ENCODE measurements at places on chromosomes 12 and 14.

GRCh38 chr12:6551063-6551461 lies 4.8 kb downstream of the IFFO1 start:
- no peak for DNase-seq

DNA sequence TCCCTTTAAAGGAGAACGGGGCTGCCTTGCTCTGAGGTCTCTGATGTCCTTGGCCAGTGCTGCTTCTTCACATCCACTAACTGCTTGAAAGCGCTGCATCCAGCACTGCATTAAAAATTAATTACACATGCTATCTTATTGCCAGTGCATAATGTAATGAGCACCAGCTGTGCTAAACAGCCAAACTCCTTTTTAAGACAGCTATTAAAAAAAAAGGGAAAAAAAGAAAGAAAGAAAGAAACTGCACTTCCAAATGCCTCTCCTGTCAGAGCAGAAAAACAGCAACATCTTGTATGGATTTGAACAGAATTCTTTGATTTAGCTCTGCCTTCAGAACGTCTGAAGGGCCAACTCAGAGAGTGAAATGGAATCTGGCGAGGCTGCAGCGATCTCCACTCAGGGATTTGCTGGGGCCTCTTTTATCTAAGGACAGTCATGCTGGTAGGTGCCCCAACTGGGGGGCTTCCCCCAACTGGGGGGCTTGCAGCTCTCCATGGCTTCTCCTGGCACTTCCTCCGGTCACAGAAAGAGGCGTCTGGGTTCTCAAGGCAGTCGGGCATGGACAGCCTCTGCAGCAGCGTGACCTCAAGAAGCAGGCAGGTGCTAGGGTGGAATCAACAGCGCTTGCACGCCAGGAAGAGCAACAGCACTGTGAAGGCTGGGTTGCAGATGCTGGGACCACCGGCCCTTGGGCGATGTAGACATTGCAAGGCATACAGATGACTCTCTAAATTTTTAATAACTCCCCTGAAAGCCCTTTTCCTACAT lies 46.4 kb downstream of the BCL11B start:
- DNase-seq = no peak

- DNase-seq = no peak
These were observed 8.6 kb downstream of the NANOG start for GRCh38 chr12:7797698-7798398.

DNA sequence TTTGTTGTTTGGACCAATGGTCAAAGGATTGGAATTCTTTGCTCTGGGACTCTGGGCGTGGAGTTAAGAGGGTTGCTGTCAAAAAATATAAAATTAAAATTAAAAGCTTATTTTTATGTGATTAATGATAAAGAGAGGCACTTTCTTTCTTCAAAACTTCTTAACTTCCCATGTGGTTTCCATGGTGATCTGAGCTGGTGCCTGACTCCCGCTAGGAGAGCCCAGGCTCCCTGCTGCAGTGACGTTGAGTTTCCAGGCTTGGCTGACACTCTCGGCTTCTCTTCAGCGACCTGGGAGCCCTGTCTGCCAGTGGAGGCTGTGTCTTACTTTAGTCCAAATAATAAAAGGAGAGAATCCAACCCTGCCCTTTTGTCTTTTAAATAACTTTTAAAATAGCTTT lies 84.4 kb downstream of the GALC start:
- DNase-seq = no peak

- DNase-seq = no peak
These were observed 504.7 kb upstream of the MIS18BP1 start for GRCh38 chr14:45757655-45758054.

DNA sequence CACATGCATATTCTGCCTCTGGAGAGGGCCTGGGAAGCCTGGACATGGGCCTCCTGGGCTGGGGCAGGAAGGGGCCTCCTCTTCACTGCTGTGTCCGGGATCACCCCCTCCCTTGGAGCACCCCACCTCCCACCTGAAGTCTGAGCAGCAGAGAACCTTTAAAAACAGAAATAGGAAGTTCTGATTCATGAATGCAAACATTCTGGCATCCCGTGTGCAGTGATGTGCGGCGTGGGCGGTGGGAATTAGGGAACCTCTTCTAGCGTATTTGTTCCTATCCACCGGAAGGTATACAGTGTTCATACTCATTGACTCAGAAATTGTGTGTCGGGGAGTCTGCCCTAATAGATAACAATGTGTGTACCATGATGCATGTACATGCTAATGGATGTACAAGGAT lies 46.2 kb downstream of the C14orf132 start:
- DNase-seq = no peak

DNA sequence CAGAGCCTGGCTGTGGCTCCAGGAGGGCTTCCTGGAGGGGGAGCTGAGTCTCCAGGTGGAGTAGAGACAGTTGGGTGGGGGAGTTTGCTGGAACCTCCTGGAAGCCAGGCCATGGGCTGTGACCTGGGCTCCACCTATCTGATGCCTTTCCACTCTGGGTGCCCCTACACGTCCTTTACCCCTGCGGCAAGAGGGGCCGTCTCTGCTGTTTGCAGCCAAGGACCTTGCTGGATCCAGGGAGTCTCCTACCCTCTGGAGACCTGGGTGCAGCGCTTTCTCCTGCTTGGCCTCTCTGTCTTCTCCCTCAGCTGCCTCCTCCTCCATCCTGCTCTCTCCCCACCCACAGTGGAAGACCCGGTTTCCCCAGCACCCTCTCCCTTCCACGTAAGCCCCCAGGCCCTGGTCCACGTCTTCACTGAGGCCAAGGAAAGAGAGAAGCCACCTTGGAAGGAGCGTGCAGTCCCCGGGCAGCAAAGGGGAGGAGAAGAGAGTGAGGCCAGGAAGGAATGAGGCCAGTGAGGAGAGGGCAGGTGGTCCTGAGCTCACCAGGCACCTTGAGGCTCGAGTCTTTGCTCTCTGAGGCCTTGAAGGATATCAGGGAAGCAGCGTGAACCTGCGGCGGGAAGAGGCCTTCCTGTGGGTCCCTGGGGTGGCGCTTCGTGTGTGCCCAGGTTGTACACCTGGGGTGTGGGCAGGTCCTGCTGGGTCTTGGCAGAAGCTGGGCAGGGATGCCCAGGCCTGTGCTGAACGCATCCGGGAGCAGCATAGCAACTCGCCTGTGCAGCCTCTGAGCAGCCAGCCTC lies 294.3 kb upstream of the RTL1 start:
- DNase-seq = no peak

DNA sequence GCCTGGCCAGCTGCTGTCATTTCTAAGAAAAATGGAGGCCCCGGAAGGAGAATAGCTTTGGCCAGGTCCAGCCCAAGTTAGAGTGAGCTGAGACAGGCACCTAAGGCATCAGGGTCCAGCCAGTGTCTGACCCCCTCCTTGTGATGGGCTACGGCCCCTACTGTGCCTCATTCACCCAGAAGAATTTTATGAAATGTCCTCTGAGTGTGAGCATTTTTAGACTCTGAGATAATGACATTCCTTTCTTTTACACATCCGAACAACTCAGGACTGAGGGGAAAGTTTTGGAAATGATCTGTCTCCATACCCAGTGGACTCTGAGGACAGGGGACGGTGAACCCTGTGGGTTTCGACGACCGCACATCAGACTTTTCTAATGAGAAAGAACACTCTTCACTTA lies 50.4 kb downstream of the SLC24A4 start:
- no peak for DNase-seq

GRCh38 chr12:53961025-53961761 lies 6.5 kb downstream of the HOXC12 start:
- no peak for DNase-seq

DNA sequence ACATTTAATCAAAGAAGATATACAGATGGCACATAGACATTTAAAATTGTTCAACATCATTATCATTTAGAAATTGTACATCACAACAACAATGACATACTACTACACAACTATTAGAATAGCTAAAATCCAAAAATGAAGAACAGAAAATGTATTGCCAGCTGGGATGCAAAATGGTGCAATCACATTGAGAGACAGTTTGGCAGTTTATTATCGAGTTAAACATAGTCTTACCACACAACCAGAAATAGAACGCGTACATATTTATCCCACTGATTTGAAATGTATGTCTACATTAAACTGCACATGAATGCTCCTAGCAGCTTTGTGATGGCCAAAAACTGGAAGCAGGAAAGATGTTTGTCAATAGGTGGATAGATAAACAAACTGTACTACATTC lies 791.5 kb upstream of the MGAT4C start:
- DNase-seq = no peak

DNA sequence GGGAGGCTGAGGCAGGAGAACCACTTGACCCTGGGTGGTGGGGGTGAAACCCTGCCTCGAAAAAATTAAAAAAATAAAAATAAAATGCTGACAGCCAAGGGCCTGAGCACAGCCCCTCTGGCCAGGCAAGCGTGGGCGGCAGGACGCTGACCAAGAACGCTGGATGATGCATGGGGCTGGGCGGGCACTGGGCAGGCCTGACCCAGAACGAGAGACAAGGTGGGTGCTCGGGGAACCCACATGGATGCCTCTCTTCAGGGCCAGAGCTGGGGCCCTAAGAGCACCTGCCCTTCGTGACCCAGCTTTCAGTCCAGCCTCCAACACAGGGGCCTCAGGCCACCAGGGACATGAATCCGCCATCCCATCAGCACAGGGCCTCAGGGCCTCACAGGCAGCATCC lies 11.3 kb downstream of the GALNT9 start:
- no peak for DNase-seq

- no peak for DNase-seq
These were observed 144.5 kb downstream of the EPS8 start for GRCh38 chr12:15644700-15645099.

- DNase-seq = no peak
These were observed 78.9 kb downstream of the EMP1 start for GRCh38 chr12:13275241-13276085.

GRCh38 chr14:69619012-69619411 lies 7.6 kb downstream of the SUSD6 start:
- DNase-seq = no peak

GRCh38 chr14:106107703-106108102 lies 581.3 kb downstream of the TMEM121 start:
- DNase-seq = no peak

- no peak for DNase-seq
These were observed 8.5 kb downstream of the RARG start for GRCh38 chr12:53223389-53224060.

- DNase-seq = no peak
These were observed 884.3 kb downstream of the GALC start for GRCh38 chr14:87108726-87109125.

DNA sequence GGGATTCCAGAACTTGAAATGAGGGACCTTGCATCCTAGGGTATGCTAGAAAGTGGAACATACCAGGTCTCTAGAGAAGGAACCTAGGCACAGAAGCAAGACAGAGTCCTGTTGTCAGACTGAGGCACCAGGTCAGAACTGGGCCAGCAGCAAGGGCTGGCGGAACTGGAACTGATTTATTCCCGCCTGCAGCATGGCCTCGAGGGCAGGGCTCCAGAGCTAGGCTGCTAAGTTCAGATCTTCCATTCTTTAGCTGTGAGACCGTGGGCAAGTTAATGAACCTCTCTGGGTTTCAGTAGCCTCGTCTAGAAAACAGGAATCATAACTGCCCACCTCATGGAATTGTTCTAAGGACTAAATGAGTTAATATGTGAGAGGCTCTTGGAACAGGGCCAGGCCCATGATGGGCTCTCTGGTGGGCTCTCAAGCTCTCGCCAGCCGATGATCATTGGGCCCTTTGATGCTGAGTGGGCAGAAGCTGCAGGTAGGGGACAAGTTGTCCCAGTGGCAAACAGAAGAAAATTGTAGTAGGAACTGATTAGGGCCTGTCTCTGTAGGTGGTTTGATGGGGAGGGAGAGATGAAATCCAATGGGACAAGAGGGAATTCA lies 199.8 kb downstream of the ZFP36L1 start:
- DNase-seq = no peak

DNA sequence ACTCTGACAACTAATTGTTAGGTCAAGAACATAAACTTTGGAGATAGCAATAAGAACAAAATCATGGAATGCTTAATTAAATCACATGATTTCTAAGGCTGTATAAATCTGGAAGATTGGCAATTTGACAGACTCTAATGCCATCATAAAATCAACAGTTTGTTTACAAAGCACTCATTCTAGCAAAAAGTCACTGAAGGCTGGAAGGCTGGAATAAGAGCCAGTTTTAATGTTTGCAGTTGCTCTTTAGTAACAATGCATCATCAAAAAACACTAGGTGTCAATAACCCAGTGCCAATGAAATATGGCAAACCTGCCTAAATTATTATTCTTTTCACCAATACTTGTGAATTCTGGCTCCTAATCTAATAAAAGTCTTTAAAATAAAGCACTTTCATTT lies 65.0 kb downstream of the NUMB start:
- no peak for DNase-seq

DNA sequence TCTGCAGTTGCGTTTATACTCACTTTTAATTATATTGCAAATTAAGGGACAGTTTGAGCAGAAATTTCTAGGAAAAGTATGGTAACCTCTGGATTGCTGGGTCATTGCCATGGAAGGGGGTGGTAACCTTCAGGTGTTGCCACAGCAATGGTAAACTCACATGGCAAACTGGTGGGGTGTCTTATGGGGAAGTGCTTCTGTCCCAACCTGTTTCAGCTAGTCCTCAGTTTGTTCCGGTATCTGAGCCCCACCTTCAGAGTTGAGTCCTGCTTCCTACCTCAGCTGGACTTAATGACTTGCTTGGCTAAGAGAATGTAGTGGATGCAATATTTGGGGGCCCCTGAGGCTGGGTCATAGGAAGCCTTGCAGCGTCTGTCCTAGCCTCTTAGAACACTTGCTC lies 7.3 kb upstream of the CLMN start:
- DNase-seq = no peak

DNA sequence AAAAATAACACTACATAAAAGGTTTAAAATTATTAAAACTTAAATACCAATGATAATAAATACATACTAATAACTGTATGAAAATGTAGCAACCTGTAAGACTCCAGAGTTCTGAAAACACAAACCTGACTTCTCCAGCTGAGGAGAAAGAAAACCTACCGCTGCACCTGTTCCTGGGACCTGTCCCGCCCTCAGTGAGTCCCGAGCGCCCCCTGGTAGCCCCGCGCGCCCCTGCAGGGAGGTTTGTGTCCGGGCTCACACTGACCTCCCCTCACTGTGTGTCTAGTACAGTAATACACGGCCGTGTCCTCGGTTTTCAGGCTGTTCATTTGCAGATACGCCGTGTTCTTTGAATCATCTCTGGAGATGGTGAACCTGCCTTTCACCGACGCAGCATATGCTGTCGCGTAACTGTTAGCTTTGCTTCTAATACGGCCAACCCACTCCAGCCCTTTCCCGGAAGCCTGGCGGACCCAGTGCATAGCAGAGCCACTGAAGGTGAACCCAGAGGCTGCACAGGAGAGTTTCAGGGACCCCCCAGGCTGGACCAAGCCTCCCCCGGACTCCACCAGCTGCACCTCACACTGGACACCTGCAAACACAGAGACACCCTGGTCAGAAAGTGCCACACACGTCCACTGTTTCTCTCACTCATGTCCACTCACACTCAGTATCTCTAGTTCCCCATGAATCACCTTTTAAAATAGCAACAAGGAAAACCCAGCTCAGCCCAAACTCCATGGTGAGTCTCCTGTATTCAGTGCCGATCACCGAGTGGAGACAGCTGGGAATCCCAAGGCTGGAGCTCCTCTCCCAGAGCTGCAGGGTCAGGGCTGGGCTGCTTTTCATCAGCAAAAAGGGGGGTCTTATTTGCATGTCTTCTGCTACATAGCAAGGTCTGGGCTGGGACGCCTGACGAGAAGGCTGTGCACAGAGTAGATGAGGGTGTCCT lies 1276.3 kb downstream of the TMEM121 start:
- no peak for DNase-seq

Measured in stimulated activated naive CD8-positive, alpha-beta T cell treated with anti-CD3 and anti-CD28 coated beads, Interleukin-15, amount 100 ng/mL, for 72 hours (primary cell).